Osteocyte (in vitro differentiated cells): ENCODE measurements at places on chromosomes 6 and 20. TPM values are rescaled to one million over a fixed set of nuclear protein-coding genes. Genes with fewer than 3 reads are reported as not detected.

PRSS35 gene
- 24.5 and 26.5 TPM in 2 replicates for total RNA-seq

PRL gene
- total RNA-seq: not detected in 2 replicates

ZBP1 gene
- not detected in 2 replicates for total RNA-seq

BHLHE23 gene
- total RNA-seq: not detected in 2 replicates

CAGE1 gene
- total RNA-seq: 0.19 TPM in 1 of 2 replicates, not detected in the other

SRSF12 gene
- 3.7 TPM in 2 replicates for total RNA-seq

ADGRF5 gene
- not detected in 2 replicates for total RNA-seq

WFDC12 gene
- not detected in 2 replicates for total RNA-seq

ENPP4 gene
- total RNA-seq: 0.18 and 0.27 TPM in 2 replicates

NNAT gene
- total RNA-seq: 14.7 and 14.9 TPM in 2 replicates

TRIM31 gene
- total RNA-seq: not detected in 2 replicates

GPX5 gene
- total RNA-seq: not detected in 2 replicates

SPINT3 gene
- not detected in 2 replicates for total RNA-seq

ZC2HC1B gene
- total RNA-seq: not detected in 2 replicates

SYCP2L gene
- 4.3 and 7.1 TPM in 2 replicates for total RNA-seq

LTB gene
- total RNA-seq: not detected in 2 replicates

FBXO30 gene
- 12.0 and 13.2 TPM in 2 replicates for total RNA-seq

NDRG3 gene
- total RNA-seq: 32.2 and 33.5 TPM in 2 replicates

BMP6 gene
- not detected in 2 replicates for total RNA-seq

ULBP1 gene
- total RNA-seq: 10.7 and 11.5 TPM in 2 replicates

PAK5 gene
- not detected in 2 replicates for total RNA-seq

SMIM26 gene
- 55.7 and 56.1 TPM in 2 replicates for total RNA-seq

PRICKLE4 gene
- 1.9 and 2.3 TPM in 2 replicates for total RNA-seq

SEMG1 gene
- total RNA-seq: not detected in 2 replicates

ADGB gene
- not detected in 2 replicates for total RNA-seq

IP6K3 gene
- 3.0 and 4.0 TPM in 2 replicates for total RNA-seq

DNAH8 gene
- 0.21 and 0.24 TPM in 2 replicates for total RNA-seq

CDH4 gene
- total RNA-seq: 1.1 and 1.3 TPM in 2 replicates

CLDN20 gene
- not detected in 2 replicates for total RNA-seq
